SK-N-DZ (cell line): ENCODE measurements at places on chromosomes 6 and 20.

DNA sequence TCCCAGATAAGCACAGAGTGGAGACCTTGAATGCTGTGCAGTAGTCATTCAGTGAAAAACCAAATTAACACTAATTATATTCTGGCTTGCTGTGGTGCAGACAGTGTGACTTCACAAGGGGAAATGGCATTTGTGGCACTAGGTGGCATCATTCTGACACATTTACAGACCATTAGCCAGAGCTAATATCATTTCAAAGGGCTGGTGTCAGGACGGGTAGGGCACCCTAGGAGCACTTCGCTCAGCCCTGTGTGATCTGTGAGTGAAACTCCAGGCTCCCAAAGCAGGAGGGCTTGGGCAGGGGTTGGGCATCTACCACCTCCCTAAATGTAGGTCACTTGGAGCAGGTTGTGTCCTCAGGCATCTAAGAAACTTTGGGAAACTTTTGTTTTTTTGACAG is 555.8 kb downstream of the PKHD1 start:
- DNase-seq = no peak

DNA sequence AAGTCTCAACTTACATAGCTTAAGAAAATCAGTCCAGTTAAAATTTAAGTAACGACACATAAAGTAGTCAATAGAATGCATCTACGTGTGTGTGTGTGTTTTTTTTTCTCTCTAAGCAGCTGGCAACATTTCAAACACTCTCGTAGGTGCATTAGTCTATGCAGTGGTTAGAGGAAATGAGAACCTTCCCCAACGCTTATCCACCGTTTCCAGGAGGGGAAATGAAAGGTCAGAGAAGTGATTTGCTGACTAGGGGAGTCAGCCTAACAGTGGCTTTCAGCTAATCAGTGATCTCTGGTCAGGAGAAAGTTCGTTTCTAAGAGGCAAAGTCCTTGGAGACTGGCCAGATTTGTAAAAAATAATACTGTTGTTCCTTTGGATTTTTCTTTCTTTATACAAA is 806.6 kb downstream of the C6orf118 start:
- DNase-seq = no peak

DNA sequence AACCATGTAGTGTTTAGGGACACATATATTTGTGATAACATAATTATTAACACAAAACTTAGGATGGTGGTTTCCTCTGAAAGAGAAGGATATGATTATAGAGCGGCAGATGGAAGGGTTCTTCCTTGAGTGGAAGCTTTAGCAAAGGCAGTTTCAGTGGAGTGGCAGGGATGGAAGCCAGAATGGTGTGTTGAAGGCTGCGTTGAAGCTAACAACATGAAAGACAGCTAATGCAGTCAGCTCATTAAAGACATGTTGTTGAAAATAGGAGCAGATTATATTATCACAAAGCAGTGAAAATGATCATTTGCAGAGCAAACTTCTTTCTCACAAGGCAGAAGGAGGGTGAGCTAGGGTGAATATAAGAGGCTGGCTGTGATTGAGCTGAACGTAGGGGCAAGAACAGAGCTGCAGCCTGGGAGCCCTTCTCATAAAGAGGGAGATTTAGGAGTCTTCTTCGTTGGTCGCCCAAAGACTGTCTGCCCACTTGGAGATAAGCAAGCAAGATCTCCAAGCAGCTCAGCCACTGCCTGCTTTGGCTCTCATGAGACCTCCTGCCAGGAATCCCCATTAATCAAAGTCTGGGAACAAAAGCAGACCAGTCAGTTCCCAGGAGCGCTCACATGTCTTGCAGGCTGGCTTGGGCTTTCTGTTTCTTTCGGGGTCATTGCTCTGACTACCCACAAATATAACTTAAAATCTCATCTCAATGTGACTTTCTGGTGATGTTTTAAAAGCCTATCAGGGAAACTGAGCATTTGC is 2.6 kb upstream of the ANKRD6 start:
- DNase-seq = peak; percentile 41

GRCh38 chr6:30357678-30358540 is 13.0 kb downstream of the RPP21 start:
- DNase-seq = peak; percentile 75

GRCh38 chr6:52108128-52108527 is 20.7 kb upstream of the PKHD1 start:
- DNase-seq = no peak

- no peak for DNase-seq
Measured at GRCh38 chr6:14598017-14598864, 480.7 kb downstream of the CD83 start.

DNA sequence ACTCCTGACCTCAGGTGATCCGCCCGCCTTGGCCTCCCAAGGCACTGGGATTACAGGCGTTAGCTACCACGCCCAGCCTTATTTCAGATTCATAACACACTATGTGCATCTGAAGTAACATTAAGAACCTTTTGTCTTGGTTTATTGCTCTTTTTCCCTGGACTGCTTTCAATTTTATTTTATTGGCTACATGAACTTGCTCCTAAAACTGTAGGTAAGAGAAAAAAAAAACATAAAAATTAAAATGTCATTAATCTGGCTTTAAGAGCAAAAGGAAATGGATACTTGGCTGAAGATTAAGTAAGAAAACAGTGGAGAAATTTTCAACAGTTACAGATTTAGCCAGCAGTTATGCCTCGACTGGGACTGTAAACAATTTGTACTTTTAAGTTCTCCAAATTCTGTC is 62.5 kb downstream of the GJA1 start:
- no peak for DNase-seq

DNA sequence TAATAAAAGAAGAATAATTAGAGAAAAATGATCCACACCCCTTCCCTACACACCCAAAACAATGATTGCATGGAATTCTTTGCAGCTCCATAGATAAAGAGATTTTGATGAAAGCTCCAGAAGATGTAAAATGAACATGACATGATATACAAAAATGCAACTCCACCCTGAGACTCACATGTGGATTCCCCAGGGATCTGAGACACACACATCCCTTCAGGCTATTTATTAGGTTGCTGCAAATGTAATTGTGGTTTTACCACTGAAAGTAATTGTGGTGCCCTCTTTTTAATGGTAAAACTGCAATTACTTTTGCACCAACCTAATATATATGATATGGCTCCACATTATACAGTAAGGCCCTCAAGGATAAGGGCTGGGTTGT is 40.4 kb upstream of the TBC1D7 start:
- DNase-seq = no peak

- no peak for DNase-seq
Measured at GRCh38 chr6:145668844-145669243, 66.5 kb downstream of the EPM2A start.

GRCh38 chr6:146795479-146796133 is 196.8 kb downstream of the ADGB start:
- no peak for DNase-seq

DNA sequence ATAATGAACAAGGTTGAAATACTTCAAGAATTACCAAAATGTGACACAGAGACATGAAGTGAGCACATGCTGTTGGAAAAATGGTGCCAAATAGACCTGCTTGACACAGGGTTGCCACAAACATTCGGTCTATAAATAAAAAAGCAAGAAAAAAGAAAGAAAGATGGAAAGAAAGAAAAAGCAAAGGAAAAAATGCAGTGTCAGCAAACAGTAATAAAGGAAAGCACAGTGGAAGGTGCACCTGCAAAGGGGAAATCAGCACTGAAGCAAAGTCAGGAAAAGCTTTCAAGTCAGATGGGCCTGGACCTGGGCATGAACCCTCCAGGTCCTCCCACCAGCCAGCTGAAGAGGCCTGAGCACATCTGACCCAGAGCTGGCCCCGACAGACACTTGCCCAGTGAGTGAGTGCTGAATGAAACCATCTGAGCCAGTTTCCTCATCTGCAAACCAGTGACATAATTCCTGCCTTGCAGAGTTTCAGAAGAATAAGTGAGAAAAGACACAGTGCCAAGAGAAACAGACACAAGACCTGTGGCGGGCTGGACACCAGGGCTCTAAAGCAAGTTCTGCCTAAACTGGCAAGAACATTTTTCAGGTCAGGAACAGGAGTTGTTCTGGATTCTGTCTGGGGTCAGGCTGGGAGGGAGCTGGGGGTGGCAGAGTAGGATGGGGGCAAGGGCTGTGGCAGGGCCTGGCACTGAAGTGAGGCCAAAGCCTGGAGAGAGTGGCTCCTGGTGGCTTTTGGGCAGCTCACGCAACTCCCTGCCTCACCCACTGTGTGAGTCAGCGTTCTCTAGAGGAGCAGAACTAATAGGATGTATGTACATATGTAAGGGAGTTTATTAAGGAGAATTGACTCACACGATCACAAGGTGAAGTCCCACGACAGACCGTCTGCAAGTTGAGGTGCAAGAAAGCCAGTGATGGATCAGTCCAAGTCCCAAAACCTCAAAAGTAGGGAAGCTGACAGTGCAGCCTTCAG is 23.9 kb upstream of the MICB start:
- no peak for DNase-seq

DNA sequence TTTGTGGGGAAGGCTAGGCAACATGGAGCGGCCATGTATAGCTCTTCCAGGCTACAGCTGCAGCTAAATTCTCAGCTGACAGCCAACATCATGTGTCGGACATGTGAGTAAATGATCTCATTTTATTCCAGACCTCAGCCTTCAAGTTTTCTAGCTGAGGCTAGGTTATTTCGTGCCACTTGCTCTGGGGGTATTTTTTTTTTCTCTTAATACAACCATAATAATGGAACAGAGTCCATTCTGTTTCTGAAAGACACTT is 573.5 kb downstream of the CD109 start:
- no peak for DNase-seq

DNA sequence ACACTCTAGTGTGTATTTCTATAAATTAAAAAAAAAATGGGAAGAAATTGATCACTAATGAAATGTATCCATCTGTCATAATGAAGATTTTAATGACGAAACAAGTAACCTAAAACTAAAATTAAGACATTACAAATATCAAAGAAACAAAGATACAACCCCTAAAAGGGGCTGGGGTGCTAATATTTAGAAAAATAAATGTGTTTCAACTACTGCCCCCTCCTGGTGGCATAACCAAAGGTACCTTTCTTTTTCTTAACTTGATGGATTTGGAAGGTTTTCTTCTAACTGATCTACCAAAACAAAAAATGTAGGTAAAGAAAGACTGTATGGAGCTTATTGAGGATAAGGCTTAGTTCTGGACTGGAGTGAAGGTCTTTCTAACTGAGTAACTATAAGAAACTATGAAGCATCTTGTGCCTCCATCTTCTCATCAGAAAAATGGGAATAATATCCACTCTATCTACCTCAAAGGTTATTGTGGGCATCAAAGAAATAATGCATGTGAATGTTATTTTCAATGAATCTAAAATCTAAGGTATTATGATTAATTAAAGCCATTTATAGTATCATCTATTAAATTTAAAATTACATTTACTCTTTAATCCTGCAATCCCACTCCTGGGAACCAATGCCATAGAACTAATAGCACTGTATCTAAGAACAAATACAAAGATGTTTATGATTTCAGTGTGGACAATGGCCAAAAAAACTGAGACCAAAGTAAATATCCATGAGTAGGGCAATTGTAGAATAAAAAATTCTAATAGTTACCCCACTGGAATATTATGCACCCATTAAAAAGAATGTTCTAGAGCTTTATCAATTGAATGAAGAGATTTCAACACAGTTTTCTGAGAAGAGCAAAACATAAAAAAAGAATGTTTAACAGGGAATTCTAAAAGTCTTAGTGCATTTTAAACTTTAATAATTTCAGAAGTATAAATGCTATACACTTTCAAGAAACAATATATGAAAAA is 117.2 kb downstream of the BACH2 start:
- DNase-seq = no peak

- DNase-seq = no peak
Measured at GRCh38 chr6:50096296-50096695, 46.6 kb upstream of the DEFB112 start.

DNA sequence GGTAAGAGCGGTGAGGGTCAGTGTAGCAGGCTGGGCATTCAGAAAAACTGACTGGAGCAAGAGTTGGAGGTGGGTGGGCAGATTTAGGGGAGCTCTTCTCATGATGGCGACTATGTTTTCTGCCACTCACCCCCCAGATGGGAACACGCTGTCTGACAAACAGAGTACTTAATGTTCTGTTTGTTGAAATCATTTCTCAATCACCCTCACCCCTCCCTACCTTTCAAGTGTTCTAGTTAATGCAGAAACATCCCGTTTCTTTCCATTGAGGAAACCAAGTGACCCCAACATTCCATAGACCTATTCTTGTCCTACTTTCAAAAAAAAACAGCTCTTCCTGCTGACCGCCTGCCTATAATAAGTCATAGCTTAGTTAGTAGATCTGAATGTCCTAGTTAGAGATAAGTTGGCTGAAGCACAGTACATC is 132.5 kb upstream of the NEDD9 start:
- DNase-seq = no peak

DNA sequence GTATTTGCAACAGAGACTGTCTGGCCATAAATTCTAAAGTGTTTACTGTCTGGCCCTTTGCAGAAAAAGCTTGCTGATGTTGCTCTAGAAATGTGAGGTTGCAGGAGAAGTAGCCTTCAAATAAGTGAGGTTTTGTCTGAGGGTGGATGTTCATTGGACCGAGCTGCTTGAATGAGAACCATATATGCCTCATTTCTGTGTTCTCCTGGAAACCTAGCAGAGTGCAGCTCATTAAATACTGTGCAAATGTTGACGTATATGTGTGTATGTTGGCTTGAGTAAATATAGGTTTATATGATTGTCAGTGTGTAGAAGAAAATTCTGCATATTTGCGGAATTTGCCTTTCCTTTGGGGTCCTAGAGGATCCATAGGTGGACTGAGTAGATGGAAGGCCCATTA is 39.0 kb downstream of the CHMP4B start:
- DNase-seq = no peak

- DNase-seq = no peak
Measured at GRCh38 chr20:35252037-35252461, 25.6 kb downstream of the MMP24 start.

- no peak for DNase-seq
Measured at GRCh38 chr6:111996144-111996865, 57.6 kb upstream of the CCN6 start.

GRCh38 chr6:149500096-149500495 is 15.3 kb upstream of the ZC3H12D start:
- DNase-seq = no peak

- DNase-seq = no peak
Measured at GRCh38 chr6:106525882-106526275, 103.4 kb downstream of the RTN4IP1 start.

GRCh38 chr6:35453236-35453635 is 1.1 kb downstream of the FANCE start:
- no peak for DNase-seq

- DNase-seq = no peak
Measured at GRCh38 chr20:41358717-41359116, 7.9 kb downstream of the EMILIN3 start.
